Kidney epithelial cell (primary cell): ENCODE measurements at places on chromosomes 13 and 19. TPM values are rescaled to one million over a fixed set of nuclear protein-coding genes. Genes with fewer than 3 reads are reported as not detected.

KLF16 gene
- total RNA-seq = 11.4 and 15.3 TPM in 2 replicates

DNA sequence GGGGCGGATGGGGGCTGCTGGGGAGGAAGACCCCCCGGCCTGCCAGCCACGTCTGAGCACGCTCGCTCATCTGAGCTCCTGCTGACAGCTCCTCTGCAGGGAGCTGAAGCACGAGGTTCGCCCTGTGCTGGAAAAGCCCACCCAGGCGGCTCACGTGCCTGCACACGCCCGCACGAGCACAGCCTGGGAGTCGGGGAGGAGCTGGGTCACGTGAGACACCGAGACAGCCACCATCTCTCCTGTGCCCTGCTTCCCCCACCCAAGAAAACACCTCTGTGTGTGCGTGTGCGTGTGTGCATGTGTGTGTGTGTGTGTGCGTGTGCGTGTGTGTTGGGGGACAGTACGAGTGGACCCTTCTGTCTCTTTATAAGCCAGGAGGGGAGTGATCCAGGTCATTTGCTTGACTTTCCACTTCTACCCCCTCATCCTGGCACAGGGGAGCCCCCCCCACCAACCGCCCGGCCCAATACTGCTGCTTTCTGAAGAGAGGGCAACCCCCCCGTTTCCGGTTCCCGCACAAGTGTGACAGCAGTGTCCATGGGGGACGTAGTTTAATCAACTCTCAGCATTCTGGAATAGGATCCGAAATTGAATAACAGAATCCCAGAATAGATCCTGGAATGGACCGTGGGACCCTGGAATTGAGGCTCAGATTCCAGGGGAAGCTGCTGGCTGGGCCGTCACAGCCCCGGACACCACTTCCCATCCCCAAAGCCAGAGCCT lies 42.5 kb downstream of the CELF5 start:
- DNase-seq = no peak

- no peak for DNase-seq
Measured at GRCh38 chr13:101511766-101512165, 59.3 kb downstream of the ITGBL1 start.

DNA sequence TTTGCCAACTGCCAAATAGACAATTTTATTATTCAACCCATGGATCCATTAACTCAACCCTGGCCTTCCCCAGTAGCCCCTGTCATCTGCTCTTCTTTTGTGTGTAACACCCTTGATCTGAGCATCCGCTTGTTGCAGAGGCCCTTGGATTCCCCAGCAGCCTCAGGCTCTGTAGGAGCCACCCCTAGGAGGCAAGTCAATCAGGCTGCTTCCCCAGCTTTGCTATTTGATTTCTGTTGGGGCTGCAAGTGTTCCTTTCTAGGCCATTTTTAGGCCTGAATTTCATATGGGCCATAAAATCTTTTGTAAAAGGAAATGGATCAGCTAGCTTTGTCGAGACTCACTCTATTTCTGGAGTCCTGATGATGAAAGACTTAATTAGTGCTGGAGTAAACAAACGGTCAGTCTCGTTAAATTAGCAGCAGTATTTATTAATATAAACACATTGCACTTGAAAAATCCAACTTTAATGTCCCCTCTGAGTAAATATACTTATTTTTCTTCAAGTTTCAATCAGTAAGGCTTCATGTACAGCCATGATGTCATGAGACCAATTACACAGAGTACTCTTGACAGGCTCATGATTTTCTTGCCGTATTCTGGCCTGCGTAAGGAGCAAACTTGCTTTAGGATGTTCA lies 105.3 kb downstream of the RGCC start:
- no peak for DNase-seq

GRCh38 chr13:110227864-110228643 lies 78.9 kb downstream of the COL4A1 start:
- no peak for DNase-seq
